ENCODE measurements at places on chromosomes 7 and 10. TPM values are rescaled to one million over a fixed set of nuclear protein-coding genes. Genes with fewer than 3 reads are reported as not detected.

The SYT15 gene
- polyA plus RNA-seq, result 10.4 TPM

The ZNF92 gene
- 21.0 TPM for polyA plus RNA-seq

The TMEM140 gene
- 29.2 TPM for polyA plus RNA-seq

The PRKAR2B gene
- polyA plus RNA-seq, result 37.4 TPM

The C10orf67 gene
- 2.1 TPM for polyA plus RNA-seq

The CYP26A1 gene
- 0.30 TPM for polyA plus RNA-seq

The CNTNAP2 gene
- 15.2 TPM for polyA plus RNA-seq

Data from renal pelvis (tissue), 12 donors.